ENCODE measurements at places on chromosomes 6 and 20.

DNA sequence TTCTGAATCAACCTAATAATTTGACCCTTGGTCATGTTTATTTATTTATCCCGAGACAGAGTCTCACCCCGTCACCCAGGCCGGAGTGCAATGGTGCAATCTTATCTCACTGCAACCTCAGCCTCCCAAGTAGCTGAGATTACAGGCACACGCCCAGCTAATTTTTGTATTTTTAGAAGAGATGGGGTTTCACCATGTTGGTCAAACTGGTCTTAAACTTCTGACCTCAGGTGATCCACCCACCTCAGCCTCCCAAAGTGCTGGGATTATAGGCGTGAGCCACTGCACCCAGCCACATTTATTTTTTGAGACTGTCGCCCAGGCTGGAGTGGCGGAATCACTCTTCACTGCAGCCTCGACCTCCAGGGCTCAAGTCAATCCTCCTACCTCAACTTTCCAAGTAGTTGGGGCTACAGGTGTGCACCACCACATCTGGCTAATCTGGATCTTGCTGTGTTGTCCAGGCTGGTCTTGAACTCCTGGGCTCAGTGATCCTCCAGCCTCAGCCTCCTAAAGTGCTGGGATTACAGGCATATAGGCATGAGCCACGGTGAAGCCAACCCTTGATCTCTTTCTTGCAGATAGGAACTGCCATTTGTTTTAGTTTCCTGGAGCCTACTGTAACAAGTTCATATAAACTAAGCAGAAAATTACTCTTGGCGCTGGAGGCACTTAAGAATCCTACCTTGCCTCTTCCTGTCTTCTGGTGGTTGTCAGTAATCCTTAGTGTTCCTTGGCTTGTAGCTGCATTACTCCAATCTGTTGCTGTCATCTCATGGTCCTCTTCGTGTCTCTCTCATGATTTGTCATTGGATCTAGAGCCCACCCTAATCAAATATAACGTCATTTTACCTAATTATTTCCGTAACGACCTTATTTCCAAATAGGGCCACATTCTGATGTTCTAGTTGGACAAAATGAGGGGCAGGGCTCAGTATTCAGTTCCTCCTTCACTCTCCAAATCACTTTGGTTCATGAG is 2.3 kb downstream of the RPS18 start:
- DNase-seq = no peak

DNA sequence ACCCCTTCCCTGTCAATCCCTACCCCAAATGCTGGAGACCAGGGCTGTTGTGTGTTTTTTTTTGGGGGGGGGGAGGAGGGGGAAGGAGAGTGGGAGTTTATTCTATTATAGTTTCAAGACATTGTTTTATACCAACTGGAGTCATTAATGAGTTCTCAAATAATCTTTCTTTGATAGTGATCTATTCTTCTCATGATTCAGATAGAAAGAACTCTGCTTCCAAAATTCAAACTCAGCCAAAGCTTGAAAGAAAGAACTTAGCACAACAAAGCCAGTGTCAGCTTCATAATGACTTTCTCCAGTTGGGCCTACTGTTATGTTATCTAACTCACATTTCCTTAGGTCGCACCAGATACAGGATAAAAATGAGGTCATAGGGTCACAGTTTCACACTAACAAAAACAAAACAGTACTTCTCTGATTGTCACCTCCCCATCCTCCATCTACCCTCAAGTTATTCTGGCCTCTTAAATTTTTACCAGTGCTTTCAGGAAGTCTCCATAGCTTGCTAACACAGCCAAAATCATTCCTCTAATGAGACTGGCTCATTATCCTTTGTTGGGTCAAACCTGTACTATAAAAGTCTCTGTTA is 19.0 kb upstream of the MAP3K7 start:
- DNase-seq = no peak

- DNase-seq = no peak
These were observed 37.7 kb upstream of the TAF8 start for GRCh38 chr6:42012501-42013133.

- peak; percentile 56 for DNase-seq
These were observed 20.1 kb downstream of the ECT2L start for GRCh38 chr6:138815797-138816528.

DNA sequence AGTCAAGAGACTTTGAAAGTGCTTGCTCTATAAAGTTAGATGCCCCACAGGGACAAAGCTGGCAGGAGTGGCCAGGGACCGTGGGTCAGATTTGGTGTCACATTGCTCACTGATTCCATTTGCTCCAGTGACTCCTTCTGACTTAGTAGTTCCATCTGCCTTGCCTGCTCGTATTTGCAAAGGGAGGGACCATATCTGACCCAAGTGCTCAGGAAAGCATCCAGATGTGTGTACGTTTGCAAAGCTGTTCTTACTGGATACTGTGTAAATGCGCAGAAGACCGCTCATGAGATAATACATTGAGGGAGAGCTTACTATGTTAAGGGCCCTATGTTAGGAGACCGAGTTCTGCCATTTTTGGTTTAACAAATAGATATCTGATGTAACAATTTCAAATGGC is 21.2 kb upstream of the CCN6 start:
- no peak for DNase-seq

GRCh38 chr6:43077981-43078511 is 1.9 kb downstream of the PTK7 start:
- DNase-seq = peak; percentile 52

GRCh38 chr20:36285746-36286447 is 20.2 kb upstream of the DLGAP4 start:
- no peak for DNase-seq

- no peak for DNase-seq
These were observed 175.7 kb downstream of the TBX18 start for GRCh38 chr6:84588697-84589080.

DNA sequence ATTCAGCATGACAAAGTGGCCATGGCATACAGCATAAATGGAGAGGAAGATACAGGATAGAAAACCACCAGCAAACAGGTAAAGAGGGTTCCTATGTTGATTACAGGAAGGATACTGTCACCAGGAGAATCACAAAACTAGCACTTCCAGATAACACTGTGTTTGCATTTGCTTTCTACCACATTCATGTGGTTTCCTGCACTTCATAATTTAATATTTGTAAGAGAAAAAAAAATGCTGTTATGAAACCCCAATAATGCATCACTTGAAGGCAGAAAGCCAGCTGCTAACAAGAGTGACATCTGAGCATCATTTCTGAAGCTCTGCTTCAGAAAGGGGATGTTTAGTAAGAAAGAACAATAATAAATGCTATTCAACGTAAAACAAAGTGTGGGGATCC is 106.6 kb downstream of the ATXN1 start:
- DNase-seq = no peak

DNA sequence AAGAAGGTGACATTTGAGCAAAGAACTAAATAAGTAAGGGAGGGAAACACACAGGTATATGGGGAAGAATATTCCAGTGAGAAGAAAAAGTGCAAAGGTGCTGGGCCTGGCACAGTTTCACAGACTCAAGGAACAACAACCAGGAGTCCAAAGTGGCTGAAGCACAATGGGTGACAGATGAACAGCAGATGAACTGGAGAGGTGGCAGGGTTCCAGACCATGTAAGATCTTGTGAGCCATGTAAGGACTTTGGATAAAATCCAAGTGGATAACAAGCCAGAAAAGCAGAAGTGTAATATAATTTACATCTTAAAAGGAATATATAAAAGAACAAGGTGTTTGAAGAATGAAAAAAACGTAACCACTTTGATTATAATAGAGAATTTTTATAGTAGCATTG is 87.9 kb downstream of the MMS22L start:
- DNase-seq = peak; percentile 63

GRCh38 chr20:7375905-7376304 is 564.4 kb downstream of the HAO1 start:
- DNase-seq = no peak

DNA sequence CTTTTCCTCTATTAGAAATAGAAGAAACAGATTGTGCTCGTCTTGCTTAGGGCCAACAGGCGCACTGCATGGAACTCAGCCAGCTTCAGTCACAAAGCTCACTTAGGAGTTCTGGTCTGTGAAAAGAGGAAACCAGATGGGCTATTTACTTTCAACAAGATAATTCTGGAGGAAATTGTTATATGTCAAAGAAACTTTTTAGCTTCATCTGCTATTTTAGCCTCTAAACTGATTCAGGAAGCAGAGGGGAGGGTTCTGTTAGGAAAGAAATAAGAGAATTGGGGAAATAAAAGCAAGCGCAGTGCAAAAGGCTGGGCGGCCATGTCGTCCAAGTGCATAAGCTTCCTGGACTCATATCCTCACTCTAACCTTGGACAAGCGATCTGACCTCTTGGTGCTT is 21.3 kb downstream of the PRKN start:
- DNase-seq = no peak

GRCh38 chr6:138443979-138444378 is 40.0 kb downstream of the HEBP2 start:
- no peak for DNase-seq

DNA sequence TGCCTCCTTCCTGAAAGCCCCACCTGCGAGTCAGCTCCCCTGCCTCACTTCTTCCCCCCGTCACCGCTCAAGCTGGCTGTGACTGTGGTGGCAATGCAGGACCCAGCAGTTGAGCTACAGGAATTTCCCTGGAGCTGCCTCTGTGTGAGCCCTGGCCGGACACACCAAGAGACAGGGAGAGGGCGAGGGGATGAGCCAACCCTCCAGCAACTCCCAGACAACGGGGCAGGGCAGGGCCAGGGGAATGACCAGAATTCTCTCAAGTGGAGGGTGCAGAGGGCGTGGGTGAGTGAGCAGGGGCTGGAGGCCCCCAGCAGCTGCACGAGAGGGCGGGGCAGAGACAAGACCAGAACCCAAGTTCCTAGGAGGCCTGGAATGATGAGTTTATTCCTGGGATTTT is 4.9 kb upstream of the ARFGAP1 start:
- no peak for DNase-seq

- DNase-seq = no peak
These were observed 195.0 kb downstream of the BTBD3 start for GRCh38 chr20:12112665-12113064.

DNA sequence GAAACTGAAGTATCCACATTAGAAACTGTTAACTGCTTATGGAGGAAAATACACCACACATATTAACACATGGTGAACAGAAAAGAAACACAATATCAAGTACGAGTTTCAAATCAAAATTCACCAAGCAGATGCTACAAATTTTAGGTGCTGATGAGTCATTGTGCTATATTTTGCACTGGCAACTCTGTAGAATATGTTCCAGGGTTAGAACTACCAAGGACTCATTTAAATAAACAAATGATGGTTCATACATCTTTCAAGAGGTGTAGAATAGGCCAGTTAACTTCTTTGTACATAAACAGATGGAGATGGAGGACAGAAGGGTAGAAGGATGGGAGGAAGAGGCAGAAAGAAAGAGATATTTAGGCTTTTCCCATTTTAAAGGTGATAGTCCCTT is 184.9 kb downstream of the ARHGAP18 start:
- DNase-seq = peak; percentile 31

DNA sequence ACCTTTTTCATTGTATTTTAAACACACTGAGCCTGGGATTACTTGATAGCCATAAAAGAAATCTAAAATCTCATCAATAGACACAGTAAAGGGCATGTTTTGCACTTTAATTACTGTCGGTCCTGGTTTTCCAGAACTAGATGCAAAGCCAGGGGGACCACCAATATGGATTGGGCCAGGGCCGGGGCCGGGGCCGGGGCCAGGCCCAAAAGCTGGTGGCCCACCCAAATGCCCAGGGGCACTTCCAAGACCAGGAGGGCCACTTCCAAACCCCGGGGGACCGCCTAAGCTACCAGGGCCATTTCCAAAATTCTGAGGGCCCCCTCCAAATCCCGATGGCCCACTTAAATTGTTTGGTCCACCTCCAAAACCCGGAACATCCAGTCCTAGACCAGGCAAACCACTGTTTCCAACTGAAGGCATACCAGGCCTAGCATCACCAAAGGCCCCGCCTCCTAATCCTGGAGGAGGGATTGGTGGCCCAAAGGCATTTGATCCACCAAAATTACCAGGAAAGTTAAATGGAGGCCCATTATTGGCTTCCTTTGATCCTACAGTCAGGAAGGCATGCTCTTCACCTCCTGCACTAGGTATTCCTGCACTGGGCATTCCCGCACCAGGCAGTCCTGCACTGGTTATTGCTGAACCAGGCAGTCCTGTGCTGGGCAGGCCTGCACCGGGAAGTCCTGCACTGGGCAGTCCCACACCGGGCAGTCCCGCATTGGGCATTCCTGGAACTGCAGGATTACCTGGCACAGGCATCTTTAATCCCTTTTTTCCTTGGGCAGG is 11.9 kb downstream of the CPNE1 start:
- no peak for DNase-seq

GRCh38 chr20:36493051-36493800 is 48.1 kb upstream of the MYL9 start:
- DNase-seq = no peak

DNA sequence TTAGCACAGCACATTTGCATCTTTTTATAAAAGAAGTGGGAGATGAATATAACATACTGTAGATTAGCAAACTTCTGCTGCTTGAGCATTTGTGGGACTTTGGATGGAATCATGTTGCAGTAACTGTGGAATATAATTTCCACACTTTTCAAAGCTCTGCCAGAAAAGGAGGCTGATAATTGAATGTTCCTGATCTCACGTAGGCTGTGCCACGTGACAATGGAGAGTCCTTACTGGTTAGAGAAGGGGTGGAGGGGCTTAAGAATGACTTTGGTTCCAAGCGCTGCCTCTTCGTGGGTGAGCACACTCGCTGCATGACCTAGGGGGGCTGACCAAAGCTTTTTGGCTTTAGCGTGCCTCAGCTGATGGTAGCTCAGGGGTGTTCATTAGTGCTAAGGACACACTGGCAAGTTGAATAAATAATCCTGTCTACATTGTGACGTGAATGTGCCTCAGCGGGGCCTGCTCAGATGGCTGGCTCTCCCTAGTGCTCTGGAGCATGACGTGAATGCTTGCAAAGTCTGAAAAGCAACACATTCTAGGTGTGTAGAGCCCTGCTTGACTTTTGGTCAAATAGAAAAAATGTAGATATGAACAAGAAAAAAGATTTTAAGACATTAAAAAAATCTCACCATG is 15.0 kb downstream of the WRNIP1 start:
- no peak for DNase-seq

GRCh38 chr6:154377726-154378125 is 21.1 kb upstream of the IPCEF1 start:
- DNase-seq = no peak

GRCh38 chr20:6525447-6526303 is 241.8 kb upstream of the BMP2 start:
- DNase-seq = peak; percentile 58

DNA sequence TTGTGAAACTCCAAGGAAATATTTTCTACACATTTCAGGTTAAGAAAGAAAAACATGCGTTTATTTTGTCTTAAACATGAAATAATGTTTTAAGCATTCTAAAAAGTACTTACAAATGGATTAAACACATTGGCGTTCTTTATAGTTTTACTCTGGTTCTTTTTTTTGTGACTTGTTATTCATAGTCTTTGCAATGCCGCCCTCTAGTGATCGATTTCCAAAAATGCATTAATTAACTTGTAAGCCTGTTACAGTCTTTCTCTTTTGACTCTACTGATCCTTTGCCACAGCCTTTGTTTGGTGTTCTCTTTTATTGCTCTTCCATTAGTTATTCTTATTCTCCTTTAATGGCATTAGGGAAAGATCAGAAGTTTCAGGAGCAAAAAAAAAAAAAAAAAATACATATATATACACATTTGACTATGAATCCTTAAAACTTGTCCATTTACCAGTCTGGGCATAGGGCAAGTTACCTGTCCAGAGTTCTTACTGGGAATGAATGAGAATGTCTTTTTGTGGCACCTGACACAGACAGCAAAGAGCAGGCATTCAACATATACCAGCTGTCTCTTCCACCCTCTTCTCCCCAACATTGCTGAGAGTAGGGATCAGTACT is 59.9 kb downstream of the MACROD2 start:
- DNase-seq = peak; percentile 22

All from astrocyte (in vitro differentiated cells and primary cell).